ENCODE measurements at places on chromosomes 12 and 14. TPM values are rescaled to one million over a fixed set of nuclear protein-coding genes. Genes with fewer than 3 reads are reported as not detected.

Gene GPX2
- total RNA-seq = not detected

GRCh38 chr14:50733494-50733893 is 65.4 kb upstream of the SAV1 start:
- no peaks in the 10 kb centered on the region for H3K27me3 ChIP-seq
- H3K4me3 ChIP-seq = no peak overlapping the region
- H3K36me3 ChIP-seq = peaks cover 70% of the 10 kb centered on the region
- no peak for DNase-seq
- no peak overlapping the region for H3K27ac ChIP-seq

- no peaks in the 10 kb centered on the region for H3K27me3 ChIP-seq
- H3K4me3 ChIP-seq = no peak overlapping the region
- H3K36me3 ChIP-seq = peaks cover 29% of the 10 kb centered on the region
- DNase-seq = no peak
Measured at GRCh38 chr14:50801706-50802105, 29.3 kb downstream of the NIN start.

- no peak for DNase-seq
- H3K36me3 ChIP-seq = peaks cover 32% of the 10 kb centered on the region
- peaks cover 80% of the 10 kb centered on the region for H3K4me1 ChIP-seq
- no peak overlapping the region for H3K4me3 ChIP-seq
Measured at GRCh38 chr14:69687606-69688298, 76.4 kb downstream of the SUSD6 start.

Gene RNASE3
- not detected for total RNA-seq

Gene ADAM21
- not detected for total RNA-seq

GRCh38 chr12:5479761-5480160 is 47.9 kb downstream of the NTF3 start:
- no peaks in the 10 kb centered on the region for H3K27me3 ChIP-seq
- no peaks in the 10 kb centered on the region for H3K36me3 ChIP-seq
- H3K27ac ChIP-seq = no peak overlapping the region
- no peaks in the 10 kb centered on the region for H3K4me1 ChIP-seq

- no peak for DNase-seq
- no peaks in the 10 kb centered on the region for H3K36me3 ChIP-seq
- no peak overlapping the region for H3K27ac ChIP-seq
Measured at GRCh38 chr14:37992499-37992898, 215.2 kb upstream of the SSTR1 start.

- H3K4me1 ChIP-seq = peaks cover 64% of the 10 kb centered on the region
- H3K4me3 ChIP-seq = peak overlapping the region; percentile 95
- H3K27ac ChIP-seq = peak overlapping the region; percentile 98
- H3K36me3 ChIP-seq = peaks cover 56% of the 10 kb centered on the region
- no peak for DNase-seq
Measured at GRCh38 chr14:94079891-94080620, 946 bp downstream of the DDX24 start.

Gene LTBP2
- total RNA-seq = 0.18 TPM

GRCh38 chr14:32770422-32770821 is 168.3 kb upstream of the NPAS3 start:
- H3K4me1 ChIP-seq = no peaks in the 10 kb centered on the region
- no peaks in the 10 kb centered on the region for H3K27me3 ChIP-seq
- no peaks in the 10 kb centered on the region for H3K36me3 ChIP-seq
- no peak overlapping the region for H3K27ac ChIP-seq
- H3K4me3 ChIP-seq = no peak overlapping the region

- no peak for DNase-seq
- H3K4me1 ChIP-seq = peaks cover 1% of the 10 kb centered on the region
- H3K4me3 ChIP-seq = no peak overlapping the region
- no peak overlapping the region for H3K27ac ChIP-seq
- H3K27me3 ChIP-seq = no peaks in the 10 kb centered on the region
Measured at GRCh38 chr12:50862316-50862715, 19.6 kb downstream of the TMPRSS12 start.

DNA sequence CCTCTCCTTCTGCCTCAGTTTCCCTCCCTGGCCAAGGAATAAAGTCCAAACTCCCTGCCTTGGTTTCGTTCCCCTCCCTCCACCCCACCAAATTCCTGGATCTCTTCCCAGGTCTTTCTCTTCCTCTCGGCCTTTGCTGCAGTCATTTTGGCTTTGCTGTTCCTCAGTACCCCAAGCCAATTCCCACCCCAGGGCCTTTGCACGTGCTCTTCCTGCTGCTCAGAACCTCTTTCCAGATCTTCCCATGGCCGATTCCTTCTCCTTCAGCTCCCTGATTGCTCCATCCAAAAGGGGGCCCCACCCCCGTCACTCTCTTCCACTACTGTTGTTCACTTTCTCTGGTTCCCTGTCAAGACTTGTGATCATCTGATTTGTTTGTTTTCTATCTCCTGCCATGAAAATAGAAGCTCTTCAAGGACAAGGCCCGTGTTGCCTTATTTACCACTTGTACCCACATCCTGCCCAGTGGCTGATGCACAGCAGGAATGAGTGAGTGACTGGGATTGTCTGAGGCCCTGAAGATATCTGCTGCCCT is 3.1 kb downstream of the HNF1A start:
- no peak overlapping the region for H3K27ac ChIP-seq
- DNase-seq = no peak
- no peaks in the 10 kb centered on the region for H3K27me3 ChIP-seq

DNA sequence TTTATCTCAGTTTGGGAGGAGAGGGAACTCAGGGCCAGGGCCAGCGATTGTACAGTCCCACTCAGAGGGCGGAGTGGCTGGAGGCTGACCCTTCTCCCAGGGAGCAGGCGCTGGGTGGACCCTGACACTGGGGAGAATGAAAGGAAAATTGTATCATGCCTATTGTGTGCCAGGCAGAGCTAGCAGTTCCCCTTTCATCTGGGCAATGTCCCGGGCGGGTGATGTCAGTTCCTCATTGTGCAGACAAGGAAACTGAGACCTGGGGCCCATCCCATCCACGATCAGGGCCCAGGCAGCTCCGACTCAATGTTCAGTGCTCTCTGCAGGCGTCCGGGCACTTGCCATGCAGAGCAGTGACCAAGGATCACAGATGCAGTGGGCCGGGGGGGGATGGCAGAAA is 101.9 kb upstream of the RTL1 start:
- H3K4me3 ChIP-seq = no peak overlapping the region
- H3K36me3 ChIP-seq = no peaks in the 10 kb centered on the region
- DNase-seq = no peak
- H3K4me1 ChIP-seq = peaks cover 6% of the 10 kb centered on the region

DNA sequence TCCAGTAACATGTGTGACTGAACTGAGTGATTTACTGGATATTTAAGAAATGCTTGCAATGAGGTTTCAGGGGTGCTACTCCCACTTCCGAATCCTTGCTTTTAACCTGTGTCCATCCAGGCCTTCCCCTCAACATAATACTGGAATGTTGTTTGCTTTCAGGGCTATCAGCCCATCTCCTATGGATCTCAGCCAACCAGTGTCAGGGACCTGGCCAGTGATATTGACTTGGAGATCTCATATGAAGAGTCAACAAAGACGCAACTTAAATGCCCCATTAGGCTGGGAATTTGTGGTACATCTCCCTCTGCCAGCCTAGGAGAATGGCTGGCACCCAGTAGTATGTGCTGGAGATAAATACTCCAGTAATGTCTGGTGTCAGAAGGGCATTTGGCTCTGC is 889 bp upstream of the IFT43 start:
- peaks cover 3% of the 10 kb centered on the region for H3K27me3 ChIP-seq
- no peaks in the 10 kb centered on the region for H3K36me3 ChIP-seq
- no peak overlapping the region for H3K4me3 ChIP-seq
- H3K27ac ChIP-seq = no peak overlapping the region
- peaks cover 29% of the 10 kb centered on the region for H3K4me1 ChIP-seq
- no peak for DNase-seq

- H3K27me3 ChIP-seq = no peaks in the 10 kb centered on the region
- H3K4me1 ChIP-seq = no peaks in the 10 kb centered on the region
- H3K27ac ChIP-seq = no peak overlapping the region
Measured at GRCh38 chr12:118537481-118537917, 161.1 kb downstream of the SUDS3 start.

Gene PMCH
- total RNA-seq = 0.53 TPM

Gene OTX2
- not detected for total RNA-seq

DNA sequence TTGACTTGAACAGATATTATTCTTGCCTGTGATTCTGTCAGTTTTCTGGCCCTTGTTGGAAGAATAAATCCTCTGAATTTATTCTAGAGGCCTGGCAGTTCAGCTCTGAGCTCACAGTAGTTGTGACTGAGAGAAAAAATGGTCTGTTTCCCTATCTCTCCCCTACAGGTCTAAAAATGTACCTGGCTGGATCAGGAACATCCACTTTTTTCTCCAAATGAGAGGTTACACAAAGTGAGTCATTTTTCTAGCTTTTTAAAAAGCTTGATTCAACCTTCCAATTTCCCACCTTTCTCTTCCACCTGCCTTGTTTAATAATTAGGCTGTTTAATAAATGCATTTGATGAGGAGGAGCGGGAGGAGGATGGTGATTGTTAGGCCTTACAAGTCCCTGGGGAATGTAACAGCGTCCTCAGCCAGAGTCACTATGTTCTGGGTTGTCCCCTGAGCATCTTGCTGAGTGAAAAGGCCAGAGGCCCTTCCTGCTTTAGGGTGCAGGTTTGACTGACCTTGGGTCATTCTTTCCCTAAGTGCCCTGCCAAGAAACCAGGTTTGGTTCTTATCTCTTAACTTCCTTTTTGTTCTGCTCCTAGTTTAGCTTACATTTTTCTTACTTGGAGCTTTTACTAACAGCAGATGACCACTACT is 91.7 kb upstream of the FUT8 start:
- peak overlapping the region; percentile 88 for H3K27ac ChIP-seq
- no peak for DNase-seq
- peaks cover 66% of the 10 kb centered on the region for H3K4me1 ChIP-seq
- H3K36me3 ChIP-seq = peaks cover 12% of the 10 kb centered on the region
- no peak overlapping the region for H3K4me3 ChIP-seq

- no peak overlapping the region for H3K27ac ChIP-seq
- H3K4me1 ChIP-seq = no peaks in the 10 kb centered on the region
- H3K27me3 ChIP-seq = no peaks in the 10 kb centered on the region
- H3K36me3 ChIP-seq = peaks cover 4% of the 10 kb centered on the region
Measured at GRCh38 chr12:45789025-45789424, 59.5 kb downstream of the ARID2 start.

GRCh38 chr12:5622280-5622679 is 190.4 kb downstream of the NTF3 start:
- H3K27ac ChIP-seq = no peak overlapping the region
- H3K4me1 ChIP-seq = no peaks in the 10 kb centered on the region
- no peak overlapping the region for H3K4me3 ChIP-seq
- H3K36me3 ChIP-seq = no peaks in the 10 kb centered on the region
- no peak for DNase-seq
- no peaks in the 10 kb centered on the region for H3K27me3 ChIP-seq

Gene ZDHHC22
- total RNA-seq = not detected

DNA sequence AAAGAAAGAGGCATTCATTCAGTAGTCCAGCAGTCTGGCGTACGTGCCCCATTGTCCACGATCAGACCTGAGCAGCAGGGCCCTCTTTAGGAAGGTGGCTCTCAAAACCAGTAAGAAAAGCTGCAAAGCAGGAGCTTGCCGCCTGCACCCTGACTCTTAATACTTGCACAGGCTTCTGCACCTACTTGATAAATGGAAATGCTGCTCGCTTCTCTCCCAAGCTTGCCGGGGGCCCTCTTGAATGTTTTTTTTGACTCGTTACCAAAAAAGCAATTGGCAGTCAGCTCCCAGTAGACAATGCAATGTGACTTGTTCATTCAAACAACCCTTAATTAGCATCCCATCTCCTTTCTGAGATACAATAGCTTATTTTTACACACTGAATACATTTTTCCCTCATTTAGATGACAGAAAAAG is 27.2 kb upstream of the PTPRB start:
- H3K27ac ChIP-seq = no peak overlapping the region
- H3K27me3 ChIP-seq = no peaks in the 10 kb centered on the region
- DNase-seq = no peak

DNA sequence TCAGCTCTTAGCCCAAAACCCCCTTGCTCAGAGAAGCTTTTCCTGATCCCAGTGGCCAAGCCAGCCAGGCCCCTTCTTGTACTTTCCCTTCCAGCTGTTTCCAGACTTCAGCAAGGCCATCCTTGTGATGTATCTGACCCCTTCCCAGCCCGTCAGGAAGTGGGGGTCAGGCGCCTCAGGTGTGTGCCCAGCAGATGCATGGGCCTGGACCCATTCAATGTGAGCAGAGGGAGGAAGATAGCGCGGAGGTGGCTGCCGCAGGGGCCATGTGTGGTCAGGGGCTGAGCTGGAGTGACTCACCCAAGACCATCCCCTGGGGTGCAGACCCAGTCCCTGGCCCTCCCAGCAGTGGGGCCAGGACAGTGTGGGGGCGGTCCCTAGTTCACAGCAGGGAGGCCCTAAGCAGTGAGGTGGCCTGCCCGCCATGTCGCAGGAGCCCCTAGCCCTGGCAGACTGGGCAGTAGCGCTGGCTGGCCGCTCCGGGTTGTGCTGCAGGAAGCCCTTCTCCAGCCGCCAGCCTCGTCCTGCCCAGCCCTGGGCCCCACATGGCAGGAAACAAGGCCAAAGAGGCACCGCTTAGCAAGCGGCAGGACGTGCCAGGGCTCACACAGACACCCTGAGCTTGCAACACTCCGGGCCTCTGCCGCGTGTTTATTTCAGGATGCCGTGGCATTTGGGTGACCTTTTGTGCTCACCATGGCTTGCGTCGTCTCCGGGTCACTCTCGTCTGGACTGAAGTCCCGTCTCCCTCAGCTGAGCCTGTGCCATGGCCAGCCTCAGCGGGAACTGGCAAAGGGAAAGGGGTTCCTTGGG is 12.0 kb downstream of the ADSS1 start:
- no peak overlapping the region for H3K27ac ChIP-seq
- no peaks in the 10 kb centered on the region for H3K4me1 ChIP-seq
- no peaks in the 10 kb centered on the region for H3K27me3 ChIP-seq
- no peak for DNase-seq
- H3K4me3 ChIP-seq = no peak overlapping the region
- no peaks in the 10 kb centered on the region for H3K36me3 ChIP-seq

Gene ZNF605
- 10.0 TPM for total RNA-seq

Gene PLEKHG7
- not detected for total RNA-seq

DNA sequence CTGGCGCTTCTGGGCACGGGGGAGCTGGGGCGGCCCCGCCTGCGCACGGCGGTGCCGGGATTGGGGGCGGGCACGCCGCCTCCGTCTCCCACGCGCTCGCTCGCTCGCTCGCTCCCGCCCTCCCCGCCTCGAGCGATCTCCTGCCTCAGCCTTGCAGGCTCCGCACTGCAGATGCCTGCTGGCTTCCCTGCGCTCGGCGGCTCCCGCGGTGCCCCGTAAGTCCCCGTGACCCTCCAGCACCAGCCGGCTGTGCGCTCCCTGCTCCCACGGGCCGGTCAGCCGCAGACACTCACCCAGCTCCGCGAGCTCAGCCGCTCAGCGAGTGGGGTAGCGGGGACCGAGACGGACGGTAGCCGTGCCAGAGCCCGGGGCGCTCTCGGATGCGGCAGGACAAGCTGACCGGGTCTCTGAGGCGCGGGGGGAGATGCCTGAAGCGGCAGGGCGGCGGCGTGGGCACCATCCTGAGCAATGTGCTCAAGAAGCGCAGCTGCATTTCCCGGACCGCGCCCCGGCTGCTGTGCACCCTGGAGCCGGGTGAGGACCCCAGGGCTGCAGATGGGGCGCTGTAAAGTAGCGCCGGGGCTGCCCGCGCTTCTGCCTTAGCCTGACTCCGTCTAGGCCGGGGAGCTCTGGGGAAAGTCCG is at the start of gene TBC1D30:
TSS of gene TBC1D30 (plus strand) at position 148 of the 643 bp plus-strand sequence. CDS start at position 381, 233 bp downstream.
- peak within 1 kb of the TSS; percentile 67 for H3K4me3 ChIP-seq
- H3K4me1 ChIP-seq = peaks cover 16% of the 10 kb centered on the region
- DNase-seq = no peak
- H3K27ac ChIP-seq = no peak within 1 kb of the TSS

GRCh38 chr12:53974084-53975063 is at the start of gene HOTAIR:
HOTAIR (minus strand) TSS chr12:53974954.
- H3K4me1 ChIP-seq = peaks cover 8% of the 10 kb centered on the region
- no peak within 1 kb of the TSS for H3K4me3 ChIP-seq
- DNase-seq = no peak

- DNase-seq = no peak
- no peaks in the 10 kb centered on the region for H3K36me3 ChIP-seq
- H3K27ac ChIP-seq = no peak overlapping the region
- H3K4me3 ChIP-seq = no peak overlapping the region
- H3K27me3 ChIP-seq = no peaks in the 10 kb centered on the region
Measured at GRCh38 chr12:82099216-82099615, 259.0 kb downstream of the CCDC59 start.

Measured in activated CD8-positive, alpha-beta memory T cell treated with anti-CD3 and anti-CD28 coated beads, Interleukin-2, amount 10 ng/mL, durations not matched to agents 7 days and 5 days (primary cell).